Dermis blood vessel endothelial cell (primary cell): ENCODE measurements at places on chromosomes 6 and 20. TPM values are rescaled to one million over a fixed set of nuclear protein-coding genes. Genes with fewer than 3 reads are reported as not detected.

The TM9SF4 gene
- total RNA-seq, result 33.5 and 41.3 TPM in 2 replicates

The MYMX gene
- total RNA-seq, result 0.23 TPM in 1 of 2 replicates, not detected in the other

The BLCAP gene
- total RNA-seq, result 53.9 and 64.8 TPM in 2 replicates

The COL12A1 gene
- total RNA-seq, result 3.7 and 6.9 TPM in 2 replicates

The LY6G6C gene
- total RNA-seq, result not detected in 2 replicates

The CALHM4 gene
- total RNA-seq, result not detected in 2 replicates

The NAPB gene
- 8.2 and 12.1 TPM in 2 replicates for total RNA-seq

The GHRH gene
- not detected in 2 replicates for total RNA-seq

The MACROD2 gene
- 0.28 and 0.85 TPM in 2 replicates for total RNA-seq
